ENCODE measurements at places on chromosomes 5 and 9.

GRCh38 chr5:3893527-3893926, 297.9 kb downstream of the IRX1 start:
- H3K36me3 ChIP-seq, result no peaks in the 10 kb centered on the region
- no peak overlapping the region for H3K27ac ChIP-seq
- no peaks in the 10 kb centered on the region for H3K4me1 ChIP-seq
- DNase-seq, result no peak
- no peaks in the 10 kb centered on the region for H3K27me3 ChIP-seq

DNA sequence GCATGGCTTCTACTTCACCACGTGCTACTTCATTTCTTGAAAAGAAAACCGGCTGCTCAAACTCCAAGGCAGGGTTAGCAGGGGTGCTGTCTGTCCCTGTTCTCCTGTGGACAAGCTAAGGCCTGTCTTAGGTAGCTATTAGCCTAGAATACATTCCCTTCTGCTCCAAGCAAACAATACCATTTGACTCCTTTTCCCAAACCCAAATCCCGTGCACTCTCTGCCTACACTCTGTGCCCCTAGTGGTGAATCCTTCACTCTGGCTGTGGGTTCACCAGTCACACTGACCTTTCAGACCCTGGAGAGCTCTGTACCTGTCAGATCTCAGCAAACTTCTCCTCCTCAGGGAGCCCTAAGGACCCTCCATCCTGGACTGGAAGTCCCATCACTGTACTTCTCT, 211.6 kb downstream of the SLIT3 start:
- no peaks in the 10 kb centered on the region for H3K36me3 ChIP-seq
- no peak overlapping the region for H3K4me3 ChIP-seq
- no peak overlapping the region for H3K27ac ChIP-seq

- H3K4me3 ChIP-seq, result peak overlapping the region; percentile 12
- no peak for DNase-seq
- no peak overlapping the region for H3K27ac ChIP-seq
These were observed 3.5 kb downstream of the GZMK start for GRCh38 chr5:55027595-55027994.

- no peaks in the 10 kb centered on the region for H3K36me3 ChIP-seq
- H3K4me3 ChIP-seq, result no peak overlapping the region
These were observed 30.0 kb upstream of the MAMDC2 start for GRCh38 chr9:70013598-70014196.

DNA sequence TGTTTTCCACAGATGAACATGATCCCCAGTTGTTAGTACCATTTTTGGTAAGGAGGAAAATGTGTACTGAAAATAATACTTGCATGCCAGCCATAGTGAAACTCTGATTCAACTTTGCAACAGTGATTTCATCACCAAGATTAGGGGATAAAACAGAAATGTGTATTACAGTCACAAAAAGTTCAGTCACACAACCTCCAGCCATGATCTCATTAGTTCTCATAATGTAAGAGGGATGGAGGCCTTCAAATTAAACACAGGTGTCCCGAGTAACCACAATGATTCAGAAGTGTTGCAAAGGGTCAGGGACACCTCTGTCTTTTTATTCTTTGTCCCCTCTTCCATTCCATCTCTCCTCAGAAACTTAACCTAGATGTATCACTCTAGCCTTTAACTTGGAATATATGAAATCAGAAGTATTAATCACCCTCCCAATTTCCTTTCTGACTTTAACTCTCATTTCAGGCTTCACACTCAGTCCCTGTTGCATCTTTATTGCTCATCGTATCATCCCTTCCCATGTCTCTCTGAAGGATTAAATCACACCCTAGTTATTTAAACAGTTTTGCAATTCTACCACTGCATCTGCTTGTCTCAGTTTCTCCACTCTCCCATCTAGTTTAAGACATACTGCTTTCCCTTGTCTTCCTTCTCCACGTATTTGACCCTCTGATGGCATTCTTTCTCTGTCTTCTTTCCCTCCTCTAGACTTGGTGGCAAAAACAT, 291.2 kb downstream of the ADAMTS6 start:
- no peaks in the 10 kb centered on the region for H3K4me1 ChIP-seq
- no peaks in the 10 kb centered on the region for H3K36me3 ChIP-seq

DNA sequence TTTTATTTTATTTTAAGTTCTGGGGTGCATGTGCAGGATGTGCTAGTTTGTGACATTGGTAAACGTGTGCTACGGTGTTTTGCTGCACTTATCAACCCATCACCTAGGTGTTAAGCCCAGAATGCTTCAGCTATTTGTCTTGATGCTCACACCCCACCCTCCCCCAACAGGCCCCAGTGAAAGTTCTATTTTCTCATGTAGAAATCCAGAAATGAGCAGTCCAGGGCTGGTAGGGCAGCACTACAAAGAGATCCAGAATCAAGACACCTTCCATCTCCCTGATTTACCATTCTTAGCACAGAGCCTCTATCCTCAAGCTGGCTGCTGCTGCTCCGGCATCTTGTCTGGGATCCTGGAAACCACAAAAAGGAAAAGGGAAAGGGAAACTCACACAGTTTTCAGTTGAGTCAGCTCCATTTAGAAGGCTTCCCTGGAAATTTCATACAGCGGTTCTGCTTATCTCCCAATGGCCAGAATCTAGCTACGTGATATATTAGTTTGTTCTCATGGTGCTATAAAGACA, 85.4 kb upstream of the SMARCA2 start:
- no peaks in the 10 kb centered on the region for H3K36me3 ChIP-seq
- no peak overlapping the region for H3K27ac ChIP-seq
- H3K4me1 ChIP-seq, result no peaks in the 10 kb centered on the region
- DNase-seq, result no peak
- no peak overlapping the region for H3K4me3 ChIP-seq
- no peaks in the 10 kb centered on the region for H3K27me3 ChIP-seq

GRCh38 chr9:126532951-126533925, 80.5 kb upstream of the LMX1B start:
- no peak overlapping the region for H3K4me3 ChIP-seq
- H3K4me1 ChIP-seq, result peaks cover 2% of the 10 kb centered on the region
- H3K27ac ChIP-seq, result no peak overlapping the region
- no peak for DNase-seq

DNA sequence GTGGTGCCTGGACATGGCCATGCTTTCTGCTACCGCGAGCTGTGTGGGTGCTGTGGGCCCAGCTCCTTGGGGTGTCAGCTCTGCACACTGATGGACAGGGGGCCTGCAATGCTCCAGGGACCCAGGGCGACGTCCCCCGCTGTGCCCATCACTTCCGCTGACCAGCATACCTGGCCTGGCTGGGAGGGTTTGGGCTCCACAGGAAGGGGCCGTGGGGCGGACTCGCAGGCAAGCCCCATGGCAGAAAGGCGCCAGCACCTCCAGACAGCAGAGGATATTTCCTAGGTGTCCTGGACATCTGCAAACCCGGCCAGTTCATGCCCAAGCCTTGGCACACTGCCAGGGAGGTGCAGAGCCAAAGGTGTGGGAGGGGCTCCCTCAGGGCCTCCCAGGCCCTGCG, 295.8 kb upstream of the IRX4 start:
- H3K4me3 ChIP-seq, result no peak overlapping the region
- H3K27me3 ChIP-seq, result peaks cover 2% of the 10 kb centered on the region
- DNase-seq, result no peak

- no peaks in the 10 kb centered on the region for H3K27me3 ChIP-seq
- no peak overlapping the region for H3K4me3 ChIP-seq
- no peaks in the 10 kb centered on the region for H3K4me1 ChIP-seq
- DNase-seq, result no peak
These were observed 200.9 kb upstream of the RIOK2 start for GRCh38 chr5:97383996-97384395.

DNA sequence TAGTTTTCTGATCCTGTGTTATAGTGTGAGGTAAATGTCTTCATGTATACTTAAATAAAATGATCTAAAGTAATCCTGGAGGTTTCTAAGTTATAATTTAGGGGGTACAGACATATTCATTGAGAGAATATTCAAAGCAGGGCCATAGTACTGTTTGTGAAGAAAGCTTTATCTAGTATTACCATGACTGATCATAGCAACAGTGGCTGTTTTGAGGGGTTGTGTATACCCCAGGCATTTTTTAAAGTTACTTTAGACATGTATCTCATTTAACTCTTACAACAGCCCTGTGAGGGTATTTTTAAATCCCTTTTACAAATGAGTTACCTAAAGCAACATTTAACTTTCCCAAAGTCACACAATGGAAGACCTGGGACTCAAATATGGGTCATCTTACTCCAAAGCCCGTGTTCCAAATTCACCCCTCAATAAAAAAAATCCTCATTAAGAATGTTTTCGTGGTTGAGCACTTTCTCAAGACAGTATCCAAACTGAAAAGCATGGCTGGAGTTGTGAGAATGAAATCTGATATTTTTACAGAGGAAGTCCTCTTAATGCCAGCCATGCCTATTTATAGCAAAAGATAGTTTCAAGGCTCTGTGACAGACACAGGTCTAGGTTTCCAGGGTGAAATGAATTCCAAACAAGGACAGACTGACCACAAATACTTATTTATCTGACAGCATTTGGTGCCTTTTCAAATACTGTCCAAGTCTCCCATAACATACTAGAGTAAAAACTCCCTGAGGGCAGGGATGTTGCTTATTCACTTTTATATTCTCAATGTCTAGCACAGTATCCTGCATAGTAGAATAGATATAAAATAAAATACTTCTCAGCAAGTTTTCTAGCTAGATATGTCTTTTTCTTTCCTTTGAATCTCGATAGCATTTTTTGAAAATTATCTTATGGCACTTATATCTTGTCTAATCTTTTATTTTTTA, 10.4 kb downstream of the STOM start:
- H3K4me1 ChIP-seq, result peaks cover 34% of the 10 kb centered on the region
- no peak overlapping the region for H3K4me3 ChIP-seq
- peak overlapping the region; percentile 36 for H3K27ac ChIP-seq
- DNase-seq, result no peak
- peaks cover 6% of the 10 kb centered on the region for H3K36me3 ChIP-seq

DNA sequence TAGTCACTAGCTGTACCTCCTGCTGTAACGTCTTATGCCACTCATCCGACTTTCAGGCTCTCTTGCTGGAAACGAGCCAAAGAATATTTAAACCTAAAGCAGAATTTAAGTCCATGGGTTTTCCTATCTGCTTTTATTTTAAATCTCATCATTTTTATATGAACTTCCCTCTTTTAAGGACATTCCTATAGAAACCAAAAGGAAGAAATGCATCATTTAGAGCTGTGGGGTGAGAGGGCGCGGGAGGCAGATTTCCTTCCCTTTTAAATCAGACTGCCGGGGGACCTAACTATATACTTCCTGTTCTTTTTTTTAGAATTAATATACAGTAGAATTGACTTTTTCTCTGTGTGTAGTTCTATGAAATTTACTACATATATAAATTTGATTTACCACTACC, 468.8 kb downstream of the BNC2 start:
- no peak overlapping the region for H3K27ac ChIP-seq
- no peaks in the 10 kb centered on the region for H3K36me3 ChIP-seq
- no peaks in the 10 kb centered on the region for H3K27me3 ChIP-seq
- DNase-seq, result no peak
- no peaks in the 10 kb centered on the region for H3K4me1 ChIP-seq
- no peak overlapping the region for H3K4me3 ChIP-seq

DNA sequence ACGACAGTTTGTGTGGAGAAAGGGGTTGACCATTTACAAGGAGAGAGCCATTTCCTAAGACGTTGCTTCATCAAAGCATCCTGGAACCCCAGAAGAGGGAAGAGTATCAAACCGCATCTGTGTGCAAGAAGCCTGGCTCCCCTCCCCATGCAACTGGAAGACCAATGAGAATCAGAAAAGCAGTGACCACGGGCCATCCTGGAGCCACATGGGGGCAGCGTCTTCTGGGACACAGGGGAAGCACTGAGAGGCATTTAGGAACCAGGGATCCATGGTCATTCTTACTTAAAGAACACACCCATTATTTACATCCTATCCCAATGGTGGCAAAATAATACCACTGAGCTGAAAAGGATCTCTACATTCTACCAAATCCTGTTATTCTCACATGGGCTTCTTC, 29.3 kb downstream of the SEMA5A start:
- DNase-seq, result no peak
- no peaks in the 10 kb centered on the region for H3K36me3 ChIP-seq
- H3K27ac ChIP-seq, result no peak overlapping the region
- H3K4me3 ChIP-seq, result no peak overlapping the region
- no peaks in the 10 kb centered on the region for H3K27me3 ChIP-seq
- no peaks in the 10 kb centered on the region for H3K4me1 ChIP-seq

GRCh38 chr9:19759066-19759465, 29.8 kb downstream of the SLC24A2 start:
- H3K4me3 ChIP-seq, result no peak overlapping the region
- H3K4me1 ChIP-seq, result no peaks in the 10 kb centered on the region
- H3K36me3 ChIP-seq, result no peaks in the 10 kb centered on the region
- no peak overlapping the region for H3K27ac ChIP-seq

GRCh38 chr5:137340881-137341280, 158.2 kb downstream of the SPOCK1 start:
- no peaks in the 10 kb centered on the region for H3K4me1 ChIP-seq
- H3K27ac ChIP-seq, result no peak overlapping the region
- H3K27me3 ChIP-seq, result no peaks in the 10 kb centered on the region
- no peaks in the 10 kb centered on the region for H3K36me3 ChIP-seq

DNA sequence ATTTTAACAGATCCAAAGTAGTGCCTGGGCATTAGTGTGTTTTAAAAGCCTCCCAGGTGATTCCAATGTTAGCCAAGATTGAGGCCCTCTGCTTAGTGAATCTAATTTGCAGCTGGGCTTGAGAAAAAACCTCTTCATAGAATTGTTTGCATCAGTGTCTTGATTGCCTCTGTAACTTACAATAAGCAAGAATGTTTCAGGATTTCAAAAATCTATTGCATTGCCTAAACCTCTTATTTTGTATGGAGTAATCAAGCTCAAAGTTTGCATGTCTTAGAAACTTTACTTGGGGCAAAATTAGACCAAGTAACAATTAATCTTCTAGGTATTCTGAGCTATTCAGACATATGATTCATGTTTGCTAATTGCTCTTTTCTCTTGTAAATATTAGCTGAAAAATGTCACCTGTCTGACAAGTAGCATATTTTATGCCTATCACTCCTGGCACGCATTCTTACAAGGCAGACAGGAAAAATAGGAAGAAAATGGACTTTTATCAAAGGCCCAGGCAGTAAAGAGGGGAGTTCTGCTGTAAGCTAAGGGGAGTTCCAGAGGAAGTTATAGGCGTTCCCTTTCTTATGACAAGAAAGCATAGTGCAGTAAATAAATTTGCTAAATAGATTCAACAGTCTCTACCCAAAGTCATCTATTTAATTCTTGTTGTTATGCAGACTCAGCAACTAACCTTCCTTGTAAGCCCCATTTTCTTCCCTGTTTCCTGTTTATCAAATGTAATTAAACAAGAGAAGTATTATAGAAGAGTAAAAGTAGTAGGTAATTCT, 21.0 kb downstream of the PDCD1LG2 start:
- H3K4me3 ChIP-seq, result no peak overlapping the region
- H3K4me1 ChIP-seq, result peaks cover 23% of the 10 kb centered on the region
- no peaks in the 10 kb centered on the region for H3K27me3 ChIP-seq
